Esophagus muscularis mucosa (tissue), 4 donors: ENCODE measurements at places on chromosomes 6 and 20. TPM values are rescaled to one million over a fixed set of nuclear protein-coding genes. Genes with fewer than 3 reads are reported as not detected.
A peak's percentile ranks its signal among the peaks of the same experiment; 100 is the strongest.

DNA sequence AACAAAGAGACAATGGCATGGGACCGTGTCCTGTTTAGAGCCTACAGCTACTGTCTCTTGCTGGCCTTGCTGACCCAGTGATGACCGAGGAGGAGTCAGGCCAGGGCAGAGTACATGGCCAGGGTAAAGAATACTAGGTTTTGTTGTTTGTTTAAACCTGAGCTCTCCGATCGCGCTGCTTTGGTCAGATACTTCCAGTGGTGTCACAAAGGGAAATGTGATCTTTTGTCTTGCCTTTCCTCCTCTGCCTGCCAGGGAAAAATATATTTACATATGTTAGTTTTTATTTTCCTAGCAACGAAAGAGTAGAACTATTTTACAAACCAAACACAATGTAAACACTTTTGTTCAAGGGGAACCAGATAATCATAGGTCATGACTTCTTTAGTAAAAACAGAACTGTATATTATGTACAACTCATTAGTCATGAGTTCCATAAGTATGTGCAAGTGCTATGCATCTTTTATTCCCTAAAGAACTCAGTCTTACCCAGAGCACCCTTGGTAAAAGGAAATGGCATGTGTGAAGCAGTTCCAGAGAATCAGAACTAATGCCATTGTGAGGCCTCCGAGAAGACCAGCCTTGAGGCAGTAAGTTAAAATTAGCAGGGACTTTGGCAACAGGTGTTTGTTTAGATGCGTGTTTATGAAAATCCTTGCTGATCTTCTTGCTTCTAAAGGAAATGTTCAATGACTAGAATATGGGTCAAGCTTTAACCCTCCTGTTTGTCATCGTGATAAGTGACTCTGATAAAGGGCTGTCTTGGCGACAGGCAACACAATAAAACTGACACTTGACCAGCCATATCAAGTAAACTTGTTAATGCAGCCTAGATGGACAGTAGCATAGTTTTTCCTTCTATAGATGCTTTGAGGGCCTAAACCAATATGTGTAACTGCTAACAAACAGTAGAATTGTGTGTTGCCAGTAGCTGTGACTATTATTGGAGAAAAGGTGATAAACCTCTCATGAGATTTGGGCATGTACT is 204.6 kb downstream of the NKAIN2 start:
- no peak overlapping the region for H3K27ac ChIP-seq
- no peaks in the 10 kb centered on the region for H3K27me3 ChIP-seq
- no peak overlapping the region for H3K4me3 ChIP-seq
- no peaks in the 10 kb centered on the region for H3K36me3 ChIP-seq
- no peak for DNase-seq
- H3K4me1 ChIP-seq: no peaks in the 10 kb centered on the region

SUMO4 gene
- 2.1 TPM for total RNA-seq

SGK2 gene
- total RNA-seq: not detected

SLC2A10 gene
- 18.5 TPM for total RNA-seq

DNA sequence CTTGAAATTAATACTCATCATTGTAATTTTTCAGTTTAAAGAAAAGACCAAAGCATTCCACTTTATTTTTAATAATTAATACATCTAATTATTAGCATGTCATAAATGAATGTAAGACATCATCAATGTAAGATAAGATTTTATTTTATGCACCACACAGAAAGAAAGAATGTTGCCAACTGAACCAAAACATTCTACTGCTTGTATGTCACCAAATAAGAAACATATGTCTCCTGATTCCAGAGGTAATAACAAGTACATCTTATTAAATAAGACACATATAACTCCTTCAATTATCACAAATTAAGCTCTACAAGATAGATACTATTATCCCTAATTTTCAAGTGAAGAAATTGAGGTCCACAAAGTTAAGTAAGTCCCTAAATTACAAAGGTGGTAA is 189.5 kb downstream of the GMDS start:
- H3K27ac ChIP-seq: no peak overlapping the region
- no peaks in the 10 kb centered on the region for H3K27me3 ChIP-seq
- H3K4me1 ChIP-seq: no peaks in the 10 kb centered on the region
- H3K4me3 ChIP-seq: no peak overlapping the region
- no peaks in the 10 kb centered on the region for H3K36me3 ChIP-seq

OR2B6 gene
- not detected for total RNA-seq

GRCh38 chr20:48648482-48649051 is 179.2 kb downstream of the PREX1 start:
- H3K27me3 ChIP-seq: no peaks in the 10 kb centered on the region
- H3K27ac ChIP-seq: no peak overlapping the region
- no peaks in the 10 kb centered on the region for H3K4me1 ChIP-seq
- H3K4me3 ChIP-seq: no peak overlapping the region
- no peak for DNase-seq

- no peaks in the 10 kb centered on the region for H3K4me1 ChIP-seq
- peak overlapping the region; percentile 56 for H3K27ac ChIP-seq
- no peaks in the 10 kb centered on the region for H3K36me3 ChIP-seq
Measured at GRCh38 chr6:53493635-53494025, 51.3 kb downstream of the GCLC start.

SLC22A2 gene
- total RNA-seq: not detected

OR5V1 gene
- not detected for total RNA-seq

DNA sequence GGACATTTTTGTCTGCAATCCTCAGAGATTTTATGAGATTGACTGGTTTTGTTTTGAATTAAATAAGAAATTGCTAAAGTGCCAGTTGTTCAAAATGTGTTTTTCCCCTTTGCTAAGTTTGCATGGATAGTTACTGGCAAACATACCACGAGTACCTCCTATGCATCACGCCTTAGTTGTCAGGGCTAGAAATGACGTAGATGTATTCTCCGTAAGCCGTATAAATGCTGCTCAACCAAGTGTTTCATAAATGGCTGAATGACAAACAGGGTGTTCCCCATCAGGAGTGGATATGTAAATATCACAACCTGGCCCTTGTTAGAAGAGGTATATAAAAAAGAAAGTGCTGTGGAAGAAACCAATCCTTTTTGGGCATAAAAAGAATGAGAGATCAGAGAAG is 341.1 kb upstream of the ZFP64 start:
- H3K4me3 ChIP-seq: no peak overlapping the region
- H3K27me3 ChIP-seq: no peaks in the 10 kb centered on the region
- no peak overlapping the region for H3K27ac ChIP-seq
- no peaks in the 10 kb centered on the region for H3K4me1 ChIP-seq
- no peaks in the 10 kb centered on the region for H3K36me3 ChIP-seq

TMEM244 gene
- total RNA-seq: not detected

CPXM1 gene
- total RNA-seq: 0.17 TPM

BCAS1 gene
- total RNA-seq: not detected

GRCh38 chr6:71029555-71029954 is 72.7 kb upstream of the B3GAT2 start:
- no peak overlapping the region for H3K4me3 ChIP-seq
- no peaks in the 10 kb centered on the region for H3K4me1 ChIP-seq
- H3K36me3 ChIP-seq: no peaks in the 10 kb centered on the region
- DNase-seq: no peak

DNA sequence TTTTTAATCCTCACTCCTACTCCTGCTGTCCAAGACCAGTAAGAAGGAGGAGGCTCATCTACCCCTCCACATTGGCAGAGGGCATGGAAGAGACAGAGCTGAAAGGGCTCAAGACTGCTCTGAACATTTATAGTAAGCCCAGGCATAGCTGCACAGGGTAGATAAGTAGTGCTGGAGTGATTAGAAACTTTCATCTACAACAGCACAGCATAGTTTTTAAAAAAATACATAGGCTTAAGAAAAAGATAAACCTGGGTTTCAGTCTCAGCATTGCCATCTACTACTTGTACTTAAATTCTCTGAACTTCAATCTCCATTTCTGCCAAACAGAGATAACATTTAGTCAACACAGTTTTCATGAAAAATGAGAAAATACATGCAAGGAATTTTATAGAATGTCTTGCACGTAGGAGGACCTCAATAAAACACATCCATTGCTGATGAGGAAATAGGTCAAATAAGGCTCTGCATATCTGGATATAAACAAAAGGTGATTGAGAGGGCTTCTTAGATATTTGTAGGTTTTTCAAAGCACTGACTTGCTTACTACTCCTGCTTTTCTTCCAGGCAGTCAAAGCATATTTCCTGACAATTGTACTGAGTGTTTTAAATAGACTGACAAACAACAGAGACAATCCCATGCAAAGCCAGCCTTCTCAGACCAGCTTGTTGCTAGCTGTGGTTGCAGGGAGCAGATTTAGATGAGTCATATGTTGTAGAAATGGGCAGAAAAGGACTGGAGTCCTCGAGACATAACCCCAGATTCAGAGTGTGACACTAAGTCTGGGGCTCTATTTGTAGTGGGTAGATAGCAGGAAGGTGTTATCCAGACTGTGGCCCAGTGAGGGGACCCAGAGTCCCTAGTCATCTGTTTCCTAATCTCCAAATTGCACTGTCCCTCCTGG is 107.4 kb upstream of the TAB2 start:
- H3K36me3 ChIP-seq: no peaks in the 10 kb centered on the region
- peaks cover 19% of the 10 kb centered on the region for H3K4me1 ChIP-seq
- no peak for DNase-seq
- no peaks in the 10 kb centered on the region for H3K27me3 ChIP-seq

SLC17A1 gene
- not detected for total RNA-seq

DNA sequence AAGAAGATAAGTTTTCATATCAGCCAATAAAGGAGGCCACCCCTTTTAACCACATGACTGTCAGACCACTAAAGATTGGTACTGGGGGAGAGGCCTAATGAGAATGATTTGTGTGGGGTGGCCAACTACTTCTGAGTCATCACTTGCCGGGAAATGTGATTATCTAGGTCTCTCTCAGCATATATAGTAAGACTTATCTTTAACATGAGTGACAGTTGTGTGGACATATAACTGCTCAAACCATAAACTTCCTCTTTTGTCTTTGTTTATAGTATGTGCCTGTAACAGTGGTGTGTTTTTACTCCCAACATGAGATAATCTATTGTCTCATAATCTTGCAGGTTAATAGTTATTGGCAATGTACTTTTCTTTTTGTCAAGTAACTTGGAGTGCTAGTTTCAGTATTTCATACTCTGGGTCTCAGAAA is 312.4 kb downstream of the CDKAL1 start:
- H3K27ac ChIP-seq: no peak overlapping the region
- H3K36me3 ChIP-seq: no peaks in the 10 kb centered on the region
- no peak for DNase-seq
- no peak overlapping the region for H3K4me3 ChIP-seq
- H3K27me3 ChIP-seq: no peaks in the 10 kb centered on the region

DNA sequence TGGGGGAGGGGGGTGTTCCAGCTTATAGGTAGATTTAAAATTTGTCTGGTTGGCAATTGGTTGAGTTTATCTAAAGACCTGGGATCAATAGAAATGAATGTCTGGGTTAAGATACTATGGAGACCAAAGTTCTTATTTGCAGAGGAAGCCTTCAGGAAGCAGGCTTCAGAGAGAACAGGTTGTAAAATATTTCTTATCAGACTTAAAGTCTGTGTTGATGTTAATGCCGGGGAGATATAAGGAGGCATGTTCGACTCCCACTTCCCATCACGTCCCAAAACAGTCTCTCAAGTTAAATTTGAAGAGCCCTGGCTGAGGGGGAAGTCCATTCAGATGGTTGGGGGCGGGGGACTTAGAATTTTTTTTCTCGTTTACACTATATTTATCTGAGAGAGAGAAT is 12.3 kb upstream of the BLCAP start:
- no peak overlapping the region for H3K4me3 ChIP-seq
- no peak overlapping the region for H3K27ac ChIP-seq
- H3K36me3 ChIP-seq: no peaks in the 10 kb centered on the region
- no peak for DNase-seq
- no peaks in the 10 kb centered on the region for H3K27me3 ChIP-seq

CDH26 gene
- total RNA-seq: 0.39 TPM

DNA sequence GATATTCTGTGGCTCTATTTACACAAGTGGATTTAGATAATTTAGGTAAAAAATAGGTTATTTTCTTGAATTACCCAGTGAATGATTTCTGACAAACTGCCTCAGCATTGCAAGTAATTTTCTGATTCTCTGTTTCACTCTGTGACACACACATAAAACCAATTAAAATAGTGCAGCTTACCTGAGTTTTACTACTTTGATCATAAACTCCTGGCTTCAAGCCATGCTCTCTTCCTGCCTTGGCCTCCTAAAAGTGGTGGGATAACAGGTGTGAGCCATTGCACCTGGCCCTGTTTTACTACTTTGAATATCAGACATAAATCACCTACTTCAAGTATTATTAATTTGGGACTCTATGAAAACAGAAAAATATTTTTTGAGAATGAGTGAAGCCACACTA is 462.9 kb downstream of the ADGRB3 start:
- no peak overlapping the region for H3K4me3 ChIP-seq
- no peak for DNase-seq
- H3K36me3 ChIP-seq: no peaks in the 10 kb centered on the region
- H3K27me3 ChIP-seq: no peaks in the 10 kb centered on the region

- no peak overlapping the region for H3K4me3 ChIP-seq
- no peak for DNase-seq
- H3K4me1 ChIP-seq: peaks cover 51% of the 10 kb centered on the region
- H3K36me3 ChIP-seq: no peaks in the 10 kb centered on the region
- no peaks in the 10 kb centered on the region for H3K27me3 ChIP-seq
Measured at GRCh38 chr6:136740050-136740974, 52.0 kb downstream of the MAP3K5 start.

GRCh38 chr6:166937746-166938145 is 18.6 kb downstream of the RNASET2 start:
- H3K36me3 ChIP-seq: peaks cover 57% of the 10 kb centered on the region
- no peaks in the 10 kb centered on the region for H3K27me3 ChIP-seq
- DNase-seq: no peak
- H3K27ac ChIP-seq: no peak overlapping the region

GRCh38 chr6:144607998-144608735 is 323.0 kb downstream of the UTRN start:
- H3K27ac ChIP-seq: no peak overlapping the region
- no peaks in the 10 kb centered on the region for H3K4me1 ChIP-seq
- H3K27me3 ChIP-seq: no peaks in the 10 kb centered on the region
- H3K4me3 ChIP-seq: no peak overlapping the region

DNA sequence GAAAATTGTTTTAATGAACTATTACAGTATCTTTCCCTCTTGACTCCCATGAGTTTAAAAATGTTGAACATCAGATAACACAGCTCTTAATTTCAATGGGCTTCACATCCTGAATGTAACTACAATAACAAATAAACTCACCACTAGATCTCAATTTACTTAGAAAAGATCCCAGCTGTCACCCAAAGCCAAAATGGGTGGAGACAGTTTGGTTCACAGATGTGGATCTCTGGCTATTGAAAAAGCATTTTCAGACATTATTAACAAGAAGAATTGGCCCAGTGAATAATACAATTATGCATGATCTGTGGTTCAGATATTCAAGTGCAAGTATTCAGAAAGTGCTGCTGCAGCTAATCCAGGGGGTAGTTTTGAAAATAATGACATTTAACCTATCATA is 184.7 kb upstream of the RALGAPA2 start:
- no peaks in the 10 kb centered on the region for H3K4me1 ChIP-seq
- H3K36me3 ChIP-seq: no peaks in the 10 kb centered on the region
- no peak for DNase-seq
- H3K4me3 ChIP-seq: no peak overlapping the region
- H3K27ac ChIP-seq: no peak overlapping the region
- peaks cover 9% of the 10 kb centered on the region for H3K27me3 ChIP-seq

NEDD9 gene
- total RNA-seq: 43.0 TPM

MYH7B gene
- 0.33 TPM for total RNA-seq

POM121L2 gene
- total RNA-seq: not detected
